ENCODE measurements at places on chromosomes 11 and 22.

- peak; percentile 27 for DNase-seq
These were observed 2.1 kb downstream of the DEAF1 start for GRCh38 chr11:692824-693414.

DNA sequence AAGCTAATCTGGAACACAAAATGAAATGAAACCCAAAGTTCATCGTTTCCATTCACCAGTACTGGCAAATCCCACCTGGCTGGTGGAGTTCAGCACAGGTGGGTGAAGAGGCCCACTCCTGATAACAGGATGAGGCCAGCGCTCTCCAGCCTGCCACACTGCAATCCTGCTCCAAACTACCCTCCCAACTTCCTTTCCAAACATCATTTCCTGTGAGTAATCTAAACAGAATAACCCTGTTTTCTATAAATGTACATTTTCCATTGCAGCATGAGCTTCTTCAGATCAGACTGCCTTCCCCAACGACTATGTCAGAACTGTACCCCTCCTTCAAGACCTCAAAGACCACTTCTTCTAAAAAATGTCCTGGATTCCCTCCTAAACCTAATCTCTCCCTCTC, 15.9 kb upstream of the NFRKB start:
- peak; percentile 15 for DNase-seq

DNA sequence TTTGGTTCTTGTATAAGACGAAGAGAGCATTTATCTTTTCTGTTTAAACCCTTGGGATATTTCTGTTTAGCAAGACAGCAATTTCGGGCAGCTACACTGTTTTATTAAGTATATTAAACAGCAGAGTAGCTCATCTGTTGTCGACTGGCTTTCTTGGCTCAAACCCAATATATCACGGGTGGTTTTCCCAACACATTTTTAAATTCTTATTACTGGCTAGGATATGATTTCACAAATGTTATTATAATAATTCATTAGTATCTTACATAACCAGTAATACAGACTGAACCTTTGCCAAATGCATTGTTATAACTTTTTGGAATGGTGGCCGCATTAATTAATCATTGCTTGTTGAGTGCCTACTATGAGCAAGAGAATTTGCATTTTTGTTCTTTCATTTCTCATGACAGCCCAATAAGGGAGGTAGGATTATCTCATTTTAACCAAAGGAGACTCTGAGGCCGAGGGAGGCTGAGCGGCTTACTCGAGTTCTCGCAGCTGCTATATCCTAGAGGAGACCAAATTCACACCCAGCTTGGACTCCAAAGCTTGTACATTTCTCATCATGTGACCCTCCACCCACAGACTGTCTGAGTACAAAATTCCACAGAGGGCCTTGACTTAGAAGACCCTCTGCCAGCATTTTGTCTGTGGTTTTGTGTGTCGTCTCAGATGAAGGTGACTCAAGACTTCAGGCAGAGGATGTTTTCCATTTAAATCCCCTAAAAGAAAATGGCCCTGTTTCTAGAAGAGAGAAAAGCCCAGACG, 304.9 kb downstream of the NTM start:
- no peak for DNase-seq

- DNase-seq: no peak
These were observed 117.6 kb downstream of the LDLRAD3 start for GRCh38 chr11:36061471-36061870.

DNA sequence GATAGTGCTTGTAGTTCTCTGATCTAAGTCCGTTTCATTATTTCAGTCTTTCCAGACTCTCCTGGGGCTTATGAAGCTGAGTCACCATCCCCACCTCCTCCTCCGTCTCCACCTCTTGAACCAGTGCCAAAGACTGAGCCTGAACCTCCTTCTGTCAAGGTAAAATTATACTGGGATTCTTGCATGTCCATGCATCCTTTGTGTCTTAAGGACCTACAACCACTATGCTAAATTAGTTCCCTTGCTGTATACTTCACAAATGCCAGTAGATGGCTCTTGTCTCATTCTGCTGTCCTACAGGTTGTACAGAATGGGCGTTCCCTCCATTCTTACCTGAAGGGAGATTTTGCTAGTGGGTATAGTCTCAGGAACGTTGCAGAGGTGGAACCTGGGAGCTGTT, 42.2 kb downstream of the POLD3 start:
- peak; percentile 78 for DNase-seq

GRCh38 chr11:132228746-132229325, 858.4 kb downstream of the NTM start:
- DNase-seq: no peak

GRCh38 chr11:113289431-113290187, 24.8 kb upstream of the TTC12 start:
- peak; percentile 36 for DNase-seq

GRCh38 chr11:33564856-33565453, 135.7 kb downstream of the C11orf91 start:
- no peak for DNase-seq

GRCh38 chr11:30392221-30392784, 69.4 kb downstream of the ARL14EP start:
- DNase-seq: peak; percentile 0

DNA sequence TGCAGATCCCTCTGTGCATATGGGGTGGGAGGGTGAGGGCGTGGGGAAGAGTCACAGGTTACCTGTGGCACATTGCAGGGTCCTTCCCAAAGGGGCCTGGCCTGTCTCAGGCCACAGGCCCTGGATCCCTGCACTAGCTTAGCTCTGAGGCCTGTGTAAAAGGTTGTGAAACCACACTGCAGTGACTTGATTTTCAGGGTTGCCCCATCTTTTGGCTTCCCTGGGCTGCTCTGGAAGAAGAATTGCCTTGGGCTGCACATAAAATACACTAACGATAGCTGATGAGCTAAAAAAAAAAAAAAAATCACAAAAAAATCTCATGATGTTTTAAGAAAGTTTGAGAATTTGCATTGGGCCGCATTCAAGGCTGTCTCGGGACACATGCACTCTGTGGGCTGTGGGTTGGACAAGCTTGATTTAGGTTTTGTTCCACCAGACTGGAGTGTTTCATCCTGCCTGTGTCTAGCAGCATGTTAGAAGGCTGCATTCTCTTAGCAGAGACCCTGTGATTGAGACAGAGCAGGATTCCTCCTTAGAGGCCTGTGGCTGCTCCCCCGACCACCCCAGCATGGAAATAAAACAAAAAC, 35.9 kb upstream of the TREH start:
- DNase-seq: peak; percentile 87

DNA sequence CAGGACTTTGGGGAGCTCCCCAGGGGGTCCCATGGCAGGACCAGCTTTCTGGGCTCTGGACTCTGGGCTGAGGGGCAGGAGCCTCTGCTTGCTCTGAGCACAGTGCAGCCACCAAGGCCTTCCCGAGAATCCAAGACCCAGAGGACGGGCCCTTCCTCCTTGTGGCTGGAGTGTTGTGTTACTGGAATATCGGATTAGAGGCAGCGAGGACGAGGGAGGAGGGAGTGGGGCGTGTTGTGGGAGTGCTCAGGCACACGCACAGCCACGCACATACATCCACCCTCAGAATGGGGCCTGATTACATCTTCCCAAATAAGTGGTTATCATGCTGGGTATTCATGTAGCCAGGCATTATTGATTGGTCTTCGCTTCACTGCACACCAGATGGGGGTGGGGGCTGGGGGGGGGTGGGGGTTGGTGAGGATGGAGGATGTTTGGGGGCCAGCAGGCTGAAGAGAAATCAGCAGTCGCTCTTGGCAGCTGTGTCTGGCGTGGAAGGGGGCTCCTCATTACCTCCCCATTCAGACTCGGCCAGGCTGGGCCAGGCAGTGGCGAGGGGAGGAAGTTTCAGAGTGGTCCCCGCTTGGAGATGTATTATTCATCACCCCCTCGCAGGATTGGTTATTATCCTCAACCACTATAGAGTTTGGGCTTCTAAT, 120.9 kb downstream of the ST3GAL4 start:
- no peak for DNase-seq

- peak; percentile 92 for DNase-seq
These were observed 16.2 kb upstream of the LDLRAD3 start for GRCh38 chr11:35927682-35928081.

DNA sequence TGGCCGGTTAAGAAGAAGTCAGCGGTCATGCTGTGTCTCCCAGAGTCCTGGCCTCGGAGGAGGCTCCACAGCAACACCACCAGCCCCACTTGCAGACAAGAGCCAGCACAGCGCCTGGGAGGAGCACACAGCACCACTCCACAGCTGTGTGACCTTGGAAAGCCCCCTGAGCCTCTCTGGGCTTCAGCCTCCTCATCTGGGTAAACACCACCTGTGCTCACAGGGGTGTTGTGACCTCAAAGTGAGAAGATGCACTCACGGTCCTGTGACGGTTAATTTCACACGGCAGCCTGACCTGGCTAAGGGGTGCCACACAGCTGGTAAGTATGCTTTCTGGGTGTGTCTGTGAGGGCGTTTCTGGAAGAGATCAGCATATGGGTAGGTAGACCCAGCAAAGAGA, 54.7 kb downstream of the PHF21B start:
- DNase-seq: no peak

GRCh38 chr11:12097219-12097618, 13.2 kb upstream of the MICAL2 start:
- DNase-seq: no peak

- DNase-seq: no peak
These were observed 60.9 kb downstream of the SYN3 start for GRCh38 chr22:32997295-32997694.

DNA sequence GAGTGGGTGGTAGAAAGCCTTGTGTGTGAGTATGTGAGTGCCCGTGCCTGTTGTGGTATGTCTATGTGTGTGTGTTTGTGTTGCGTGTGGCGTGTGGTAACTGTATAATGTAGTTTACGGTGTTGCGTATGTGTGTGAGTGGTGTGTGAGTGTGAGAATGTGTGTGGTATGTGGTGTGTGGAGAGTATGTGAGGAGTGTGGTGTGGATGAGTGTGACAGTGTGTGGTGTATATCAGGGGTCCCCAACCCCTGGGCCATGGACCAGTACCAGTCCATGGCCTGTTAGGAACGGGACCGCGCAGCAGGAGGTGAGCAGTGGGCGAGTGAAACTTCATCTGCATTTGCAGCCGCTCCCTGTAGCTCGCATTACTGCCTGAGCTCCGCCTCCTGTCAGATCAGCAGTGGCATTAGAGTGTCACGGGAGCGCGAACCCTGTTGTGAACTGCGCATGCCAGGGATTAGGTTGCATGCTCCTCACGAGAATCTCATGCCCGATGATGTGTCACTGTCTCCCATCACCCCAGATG, 5.7 kb downstream of the UPK3A start:
- peak; percentile 72 for DNase-seq

DNA sequence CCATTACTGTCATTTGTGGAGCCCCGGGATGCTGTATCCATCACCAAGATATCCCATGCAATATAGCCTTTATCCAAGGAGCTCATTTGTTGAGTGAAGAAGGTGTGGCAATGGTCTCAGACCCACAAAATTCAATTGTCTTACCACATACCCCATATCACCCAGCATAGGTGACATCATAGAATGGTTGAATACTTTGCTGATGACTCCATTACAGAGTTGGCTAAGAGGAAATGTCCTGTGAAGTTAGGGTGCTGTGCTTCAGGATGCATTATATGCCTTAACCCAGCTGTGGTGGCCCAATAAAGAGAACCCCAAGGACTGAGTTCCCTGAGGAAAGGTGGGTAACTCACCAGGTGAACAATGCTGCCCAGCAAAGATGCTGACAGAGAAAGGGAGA, 113.7 kb downstream of the EFCAB6 start:
- no peak for DNase-seq

- peak; percentile 64 for DNase-seq
These were observed 6.7 kb upstream of the ADAMTS15 start for GRCh38 chr11:130441719-130442118.

DNA sequence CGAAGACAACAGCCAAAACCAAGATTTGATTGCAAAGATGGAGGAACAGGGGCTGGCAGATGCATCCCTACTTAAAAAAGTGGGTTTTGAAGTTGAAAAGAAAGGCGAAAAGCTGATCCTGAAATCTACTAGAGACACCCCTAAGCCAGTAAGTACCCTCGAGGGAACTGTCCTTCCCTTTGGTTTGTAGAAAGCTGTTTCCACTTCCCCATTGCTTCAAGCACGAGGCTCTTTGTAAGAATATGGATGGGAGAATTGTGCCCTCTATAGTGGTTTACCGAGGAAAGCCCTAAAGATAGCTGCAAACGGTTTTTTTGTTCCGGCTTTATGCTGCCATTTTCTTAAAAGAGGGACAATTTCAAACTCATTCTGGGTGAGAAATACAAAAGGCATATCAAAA, 133.9 kb downstream of the WNT7B start:
- no peak for DNase-seq

- peak; percentile 28 for DNase-seq
These were observed 273.3 kb downstream of the BUD13 start for GRCh38 chr11:116499396-116500003.

GRCh38 chr22:17814830-17815229, 40.6 kb upstream of the BID start:
- DNase-seq: no peak

- no peak for DNase-seq
These were observed 151.7 kb downstream of the STK33 start for GRCh38 chr11:8442301-8442700.

- peak; percentile 68 for DNase-seq
These were observed 11.0 kb upstream of the PTPN5 start for GRCh38 chr11:18802381-18803257.

DNA sequence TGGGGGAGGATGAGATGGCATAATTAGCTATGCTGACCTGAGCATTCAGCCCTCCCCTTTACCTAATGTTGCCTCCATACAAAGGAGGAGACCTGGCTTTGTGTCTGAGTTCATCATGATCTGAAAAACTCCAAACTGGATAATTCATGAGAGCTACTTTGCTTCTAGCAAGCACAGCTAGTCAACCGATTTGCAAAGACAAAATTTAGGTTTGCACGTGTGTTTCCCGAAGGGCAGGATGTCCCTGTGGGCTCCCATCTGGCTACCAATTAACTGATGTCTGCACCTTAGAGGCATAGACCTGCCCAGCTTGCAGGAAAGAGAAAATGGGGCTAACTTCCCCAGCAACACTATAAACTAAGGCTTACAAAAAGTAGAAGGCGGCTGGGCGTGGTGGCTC, 42.2 kb upstream of the POU2AF1 start:
- DNase-seq: no peak

DNA sequence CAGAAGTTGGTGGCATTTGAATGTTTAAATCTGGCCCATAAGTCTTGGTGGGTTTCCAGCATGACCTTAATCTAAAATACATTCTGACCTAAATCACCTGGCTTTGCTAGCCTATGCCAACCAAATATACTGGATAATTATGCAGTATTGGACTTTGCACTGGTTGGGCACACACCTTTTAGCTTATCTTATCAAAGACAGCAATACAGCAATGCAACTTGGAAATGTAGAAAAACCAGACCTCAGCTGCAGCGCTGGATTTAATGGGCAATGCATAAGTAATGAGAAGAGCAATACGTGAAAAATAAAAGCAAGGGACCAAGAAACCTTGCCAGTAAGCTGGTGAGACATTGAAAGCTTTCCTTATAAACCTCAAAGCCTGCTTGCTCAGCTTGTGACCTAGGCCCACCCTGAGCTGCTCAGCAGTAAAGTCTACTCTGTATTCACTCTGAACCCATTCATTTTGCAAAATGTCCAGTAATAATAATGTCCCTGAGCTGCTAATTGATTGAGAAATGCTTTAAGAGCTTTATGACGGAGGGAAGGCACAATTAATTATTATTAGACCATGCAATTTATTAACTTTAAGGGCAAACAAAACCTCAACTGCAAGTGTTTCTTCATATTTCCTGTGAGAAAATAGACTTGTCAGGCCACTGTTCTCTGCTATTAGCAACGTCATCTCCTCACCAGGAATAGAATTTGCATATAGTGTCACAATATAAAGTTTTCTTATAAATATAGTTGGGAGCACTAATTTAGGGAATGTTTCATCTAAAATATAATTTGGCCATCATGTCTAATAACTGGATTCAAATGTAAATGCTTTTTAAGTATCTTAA, 49.4 kb upstream of the CEP295 start:
- no peak for DNase-seq
